Fibroblast of pulmonary artery (primary cell): ENCODE measurements at places on chromosomes 13 and 19.

DNA sequence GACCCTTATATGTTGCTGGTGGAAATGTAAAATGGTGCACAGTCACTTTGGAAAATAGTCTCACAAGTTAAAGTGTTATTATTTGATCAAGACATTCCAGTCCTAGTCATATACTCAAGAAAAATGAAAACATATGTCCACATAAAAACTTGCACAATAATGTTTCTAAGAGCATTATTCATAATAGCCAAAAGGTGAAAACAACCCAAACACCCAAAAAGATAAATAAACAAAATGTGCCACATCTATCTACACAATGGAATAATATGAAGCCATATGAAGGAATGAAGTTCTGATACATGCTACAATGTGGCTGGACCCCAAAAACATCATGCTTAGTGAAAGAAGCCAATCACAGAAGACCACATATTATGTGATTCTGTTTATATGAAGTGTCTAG is 14.4 kb upstream of the AKAP8 start:
- no peak for DNase-seq

GRCh38 chr19:31601855-31602254 is 252.6 kb upstream of the TSHZ3 start:
- DNase-seq: no peak

- DNase-seq: no peak
Observed at GRCh38 chr19:41844601-41845000, at the start of gene LYPD4. Gene LYPD4 (minus strand): TSS chr19:41844683. CDS start chr19:41839285, 5,398 bp downstream.

DNA sequence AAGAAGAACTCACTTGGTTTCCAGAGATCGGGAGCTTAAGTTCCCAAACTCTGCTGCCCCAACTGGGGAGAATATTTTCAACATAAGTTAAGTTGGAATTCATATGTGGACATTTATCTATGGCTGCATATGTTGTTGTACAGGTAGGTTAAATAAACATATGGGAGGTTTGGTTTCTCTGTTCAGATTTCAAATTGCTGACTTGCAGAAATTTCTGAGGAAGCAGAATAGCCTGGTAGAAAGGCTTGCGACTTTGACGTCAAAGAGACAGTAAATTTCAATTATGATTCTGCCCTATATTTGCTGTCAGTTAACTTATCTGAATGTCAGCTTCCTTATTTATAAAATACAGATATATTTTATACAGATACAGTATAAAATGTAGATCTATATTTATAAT is 40.0 kb upstream of the TPP2 start:
- DNase-seq: no peak

- no peak for DNase-seq
Observed at GRCh38 chr19:51531349-51532315, at the start of gene SIGLEC6. Gene SIGLEC6 (minus strand): TSS chr19:51531670. CDS start chr19:51531648, 22 bp downstream.

DNA sequence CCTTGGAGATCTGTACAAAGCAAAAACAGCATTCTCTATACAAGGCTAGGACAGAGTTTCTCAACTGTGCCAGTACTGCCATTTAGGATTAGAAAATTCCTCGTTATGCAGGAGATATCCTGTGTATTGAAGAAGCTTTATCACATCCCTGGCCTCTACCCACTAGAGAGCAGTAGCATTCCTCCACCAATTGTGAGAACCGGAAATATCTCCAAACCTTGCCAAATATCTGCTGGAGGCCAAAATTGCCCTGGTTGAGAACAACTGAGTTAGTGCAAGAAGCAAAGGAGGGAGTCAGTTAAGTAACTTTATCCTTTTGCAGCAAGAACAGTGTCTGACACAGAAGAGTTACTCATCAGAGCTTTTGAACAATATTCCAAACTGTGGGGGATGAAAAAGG is 16.2 kb upstream of the FREM2 start:
- peak; percentile 80 for DNase-seq

DNA sequence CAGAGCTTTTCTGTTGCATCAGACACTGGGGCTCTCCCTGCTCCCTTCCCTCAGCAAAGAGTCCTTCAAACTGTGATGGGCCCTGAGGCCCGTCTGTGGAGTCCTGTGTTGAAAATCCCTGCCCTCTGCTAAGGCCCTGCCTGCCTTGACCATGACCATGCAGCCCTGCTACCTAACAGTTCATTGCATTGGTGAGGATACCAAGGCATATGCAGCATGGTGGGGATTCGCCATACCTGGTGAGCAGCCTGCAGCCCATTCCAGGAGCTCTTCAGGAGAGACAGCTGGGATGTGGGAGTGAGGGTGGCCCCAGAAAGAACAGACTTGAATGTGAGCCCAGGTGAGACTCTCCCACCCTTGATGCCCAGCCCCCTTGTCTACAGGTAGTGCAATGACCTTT is 70.6 kb upstream of the GSX1 start:
- no peak for DNase-seq

- peak; percentile 29 for DNase-seq
Observed at GRCh38 chr13:95067303-95067702, 233.9 kb downstream of the ABCC4 start.

DNA sequence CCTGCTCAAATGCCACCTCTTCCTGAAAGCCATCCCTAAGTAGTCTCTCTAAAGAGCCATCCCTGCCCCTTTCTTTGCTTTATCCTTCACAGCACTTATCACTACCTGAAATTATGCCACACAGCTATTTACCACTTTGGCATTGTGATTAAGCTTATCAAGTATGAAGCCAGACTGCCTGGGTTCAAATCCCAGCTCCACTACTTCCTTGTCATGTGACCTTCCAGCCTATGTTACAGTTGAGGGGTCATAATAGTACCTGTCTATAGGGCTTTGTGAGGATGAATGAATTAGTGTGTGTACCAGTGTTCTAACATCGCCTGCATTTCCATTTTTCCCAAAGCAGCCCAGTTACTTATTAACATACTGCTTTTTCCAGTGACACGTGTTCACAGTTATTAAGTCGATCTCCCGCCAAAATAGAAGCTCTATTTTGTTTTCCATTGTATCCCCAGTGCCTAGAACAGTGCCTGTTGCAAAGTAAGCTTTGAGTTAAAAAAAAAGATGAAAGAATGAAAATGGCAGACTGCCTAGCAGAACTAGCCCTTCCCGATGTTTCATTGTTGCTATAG is 32.8 kb downstream of the ZSWIM9 start:
- DNase-seq: no peak

- no peak for DNase-seq
Observed at GRCh38 chr19:6458695-6459261, 814 bp downstream of the SLC25A23 start.

GRCh38 chr13:45196622-45197021 is 4.2 kb downstream of the KCTD4 start:
- peak; percentile 25 for DNase-seq

DNA sequence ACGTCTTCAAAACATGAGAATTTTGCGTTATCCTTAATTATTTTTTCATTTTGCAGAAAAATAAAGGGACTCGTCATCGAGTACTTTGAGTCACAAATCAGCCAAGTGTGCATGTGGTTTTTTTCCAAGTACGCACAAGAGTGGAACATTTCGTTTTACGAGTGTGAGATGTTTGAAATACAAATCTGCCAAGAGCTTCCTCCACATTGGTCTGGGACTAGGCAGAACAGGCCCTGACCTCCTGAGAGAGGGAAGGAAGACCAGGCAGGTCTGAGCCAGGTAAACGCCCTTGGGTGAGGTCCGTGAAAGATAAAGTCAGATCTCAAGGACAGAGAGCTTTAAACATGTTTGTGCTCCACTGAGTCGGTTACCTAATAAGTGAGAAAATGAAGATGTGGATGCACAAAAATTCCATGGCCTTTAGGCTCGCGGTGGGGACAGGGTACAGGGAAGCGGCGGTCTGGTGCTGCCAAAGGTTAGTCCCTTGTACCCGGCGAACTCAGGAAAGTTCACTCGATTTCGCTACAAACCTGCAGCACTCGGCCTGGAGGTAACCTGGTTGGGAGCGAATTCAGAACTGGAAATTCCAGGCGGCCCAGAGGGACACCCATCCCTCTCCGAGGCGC is 473 bp upstream of the ITM2B start:
- DNase-seq: no peak

DNA sequence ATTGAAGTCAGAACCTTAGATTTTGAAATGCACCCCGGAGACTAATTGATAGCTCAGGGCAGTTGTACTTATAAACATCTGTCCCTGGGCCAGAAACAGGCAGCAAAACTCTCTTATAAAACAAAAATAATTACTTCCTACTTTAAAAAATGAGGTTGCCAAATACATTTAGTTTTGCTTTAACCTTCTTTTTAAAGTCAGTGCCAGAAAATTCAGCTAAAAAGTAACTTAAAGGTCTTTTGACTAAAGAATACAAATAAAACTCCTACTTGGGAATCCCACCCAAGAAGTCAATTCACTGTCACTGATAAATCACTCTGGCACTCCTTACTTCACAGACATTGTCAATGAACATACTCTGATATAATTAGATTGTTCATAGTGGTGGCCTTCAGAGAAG is 60.7 kb downstream of the DOCK9 start:
- DNase-seq: no peak

- no peak for DNase-seq
Observed at GRCh38 chr19:55116859-55117662, at the start of gene PPP1R12C. Gene PPP1R12C (minus strand): TSS chr19:55117637. CDS start chr19:55117543, 94 bp downstream.

GRCh38 chr19:18435178-18435841 is 2.6 kb downstream of the ISYNA1 start:
- DNase-seq: no peak

DNA sequence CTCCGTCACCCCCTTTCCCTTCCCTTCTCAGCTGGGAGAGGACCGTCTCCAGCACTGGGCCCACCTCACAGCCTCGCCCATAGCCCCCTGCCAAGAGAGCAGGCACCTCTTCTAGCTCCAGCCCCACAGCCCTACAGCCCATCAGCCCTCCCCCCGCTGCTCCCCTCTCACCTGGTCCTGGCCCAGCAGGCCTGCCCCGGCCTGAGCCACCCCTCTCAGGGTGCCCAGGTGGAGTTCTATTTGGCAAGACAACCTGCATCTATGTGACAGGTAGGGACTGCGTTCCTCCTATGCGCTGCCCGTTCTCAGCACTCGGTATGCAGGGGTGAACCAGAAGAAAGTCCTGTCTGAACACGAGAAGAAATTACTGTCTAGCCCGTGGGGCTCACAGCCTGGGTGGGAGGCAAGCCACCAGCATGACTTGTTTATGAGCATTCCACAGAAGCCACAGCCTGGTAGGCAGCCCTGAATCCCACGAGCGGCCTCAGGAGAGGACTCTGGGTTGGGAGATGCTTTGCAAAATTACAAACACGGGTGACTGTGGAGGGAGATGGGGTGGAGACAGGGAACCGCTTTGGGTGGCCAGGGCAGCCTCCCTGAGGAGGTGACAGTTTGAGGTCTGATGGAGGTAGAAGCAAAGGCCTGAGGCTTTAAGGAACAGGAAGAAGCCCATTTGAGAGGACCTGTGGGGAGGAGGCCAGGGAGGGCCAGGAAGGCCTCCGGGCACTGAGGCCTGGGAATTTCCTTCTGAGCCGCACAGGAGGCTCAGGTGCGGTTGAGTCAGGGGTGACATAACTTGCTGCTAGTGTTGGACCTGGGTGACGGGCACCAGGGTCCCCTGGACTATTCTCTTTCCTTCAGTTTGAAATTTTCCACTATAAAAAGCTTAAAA is 1.2 kb upstream of the PLEKHF1 start:
- DNase-seq: no peak

GRCh38 chr19:5396096-5396939 is 55.7 kb upstream of the PTPRS start:
- no peak for DNase-seq

- DNase-seq: no peak
Observed at GRCh38 chr13:85521657-85522056, 277.6 kb downstream of the SLITRK6 start.

DNA sequence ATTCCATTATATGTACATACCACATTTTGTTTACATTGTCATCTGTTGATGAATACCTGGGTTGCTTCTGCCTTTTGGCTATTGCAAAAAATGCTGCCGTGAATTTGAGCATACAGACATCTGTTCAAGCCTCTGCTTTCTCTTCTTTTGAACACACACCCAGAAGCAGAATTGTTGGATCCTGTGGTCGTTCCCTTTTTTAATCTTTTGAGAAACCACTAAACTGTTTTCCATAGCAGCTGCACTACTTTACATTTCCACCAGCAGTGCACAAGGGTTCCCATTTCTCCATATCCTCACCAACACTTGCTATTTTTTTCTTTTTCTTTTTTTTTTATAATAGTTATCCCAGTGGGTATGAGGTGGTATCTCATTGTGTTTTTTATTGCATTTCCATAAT is 123.5 kb downstream of the TEX29 start:
- DNase-seq: no peak

- no peak for DNase-seq
Observed at GRCh38 chr19:40294560-40294959, 9.4 kb upstream of the AKT2 start.

GRCh38 chr19:9295411-9295849 is 14.2 kb downstream of the ZNF699 start:
- DNase-seq: no peak

DNA sequence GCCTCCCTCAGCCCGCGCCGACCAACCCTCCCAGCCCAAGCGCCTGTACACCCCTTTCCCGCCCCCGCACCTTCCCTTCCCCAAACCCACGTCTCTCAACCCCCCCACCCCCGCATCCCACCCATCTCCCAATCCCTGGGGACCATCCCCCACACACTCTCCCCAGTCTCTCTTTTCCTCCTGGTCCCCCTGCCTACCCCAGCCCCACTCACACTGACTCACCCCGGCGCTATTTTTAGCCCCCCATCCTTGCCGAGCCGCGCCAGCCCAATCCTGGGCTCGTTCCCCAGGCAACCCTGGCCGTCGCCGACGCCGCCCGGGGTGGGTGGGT is 11.7 kb downstream of the CIC start:
- DNase-seq: no peak

- DNase-seq: no peak
Observed at GRCh38 chr19:12607631-12608030, 3.0 kb downstream of the ZNF490 start.

DNA sequence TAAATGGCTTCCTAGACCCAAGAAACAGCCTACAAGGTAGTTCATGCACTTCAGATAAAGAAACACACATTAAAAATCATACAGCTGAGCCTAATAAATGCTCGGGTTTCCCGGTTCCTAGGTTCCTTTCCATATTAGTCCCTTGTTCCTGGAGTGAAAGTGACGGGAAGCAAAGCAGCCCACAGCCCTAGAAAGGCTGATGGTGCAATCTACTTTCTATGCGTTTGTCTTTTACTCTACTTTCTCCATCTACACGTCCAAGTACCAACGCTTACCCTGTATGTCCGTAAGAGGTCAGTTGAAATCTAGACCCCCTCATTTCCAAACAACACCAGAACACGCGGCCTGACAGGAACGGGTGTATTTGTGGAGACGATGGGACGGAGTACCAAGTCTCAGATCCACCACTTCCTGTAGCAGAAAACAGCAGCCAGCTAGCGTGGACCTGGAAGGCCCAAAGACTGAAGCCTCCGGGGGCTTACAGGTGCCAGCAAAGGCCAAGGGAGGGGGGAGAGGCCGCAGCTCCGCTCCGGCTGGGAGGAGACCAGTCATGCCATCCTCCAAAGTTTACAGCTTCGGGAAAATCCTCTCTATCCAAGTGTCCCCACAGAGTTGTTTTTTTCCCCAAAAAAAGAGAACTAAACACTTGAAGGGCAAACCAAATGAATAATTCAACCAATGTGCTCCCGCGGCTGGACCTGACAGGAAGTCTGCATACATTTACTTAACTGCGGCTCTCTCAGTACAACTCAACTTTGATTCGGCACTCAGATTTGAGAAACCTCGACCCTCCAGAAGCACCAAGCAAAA is 34.1 kb downstream of the STK24 start:
- DNase-seq: no peak
